ENCODE measurements at places on chromosomes 6 and 20.

DNA sequence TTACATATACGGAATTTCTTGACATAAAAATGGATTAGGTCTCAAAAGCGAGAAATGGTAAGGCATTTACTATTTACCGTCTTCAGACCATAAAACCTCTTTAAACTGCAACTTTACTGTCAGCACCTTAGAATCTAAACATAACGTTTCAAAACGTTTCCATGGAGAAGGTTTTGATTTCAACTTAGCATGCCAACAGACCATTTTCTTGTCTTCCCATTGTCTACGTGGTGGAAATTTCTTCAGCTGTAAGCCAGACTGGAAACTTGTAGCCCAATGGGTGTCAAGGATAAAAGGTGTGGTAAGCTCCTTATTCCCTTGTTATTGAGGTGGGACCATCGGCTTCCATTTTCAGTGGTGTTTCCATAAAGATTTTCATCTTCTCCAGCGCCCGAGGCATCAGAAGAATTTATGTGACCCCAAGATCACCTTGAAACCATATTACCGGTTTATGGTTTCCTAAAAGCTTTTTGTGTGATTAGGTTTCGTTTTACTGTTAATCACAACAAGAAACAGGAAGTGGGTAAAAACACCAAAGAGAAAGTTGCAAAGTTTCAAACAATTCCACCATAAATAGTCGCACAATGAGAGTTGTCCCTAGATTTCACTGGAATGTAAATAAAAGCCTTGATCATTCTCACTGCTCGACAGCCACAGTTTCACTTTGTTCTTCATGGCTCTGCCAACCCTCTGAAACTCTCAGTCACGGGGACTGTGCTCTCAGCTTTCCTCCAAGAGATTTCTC lies 63.0 kb upstream of the CD2AP start:
- ATAC-seq: peak; percentile 33

DNA sequence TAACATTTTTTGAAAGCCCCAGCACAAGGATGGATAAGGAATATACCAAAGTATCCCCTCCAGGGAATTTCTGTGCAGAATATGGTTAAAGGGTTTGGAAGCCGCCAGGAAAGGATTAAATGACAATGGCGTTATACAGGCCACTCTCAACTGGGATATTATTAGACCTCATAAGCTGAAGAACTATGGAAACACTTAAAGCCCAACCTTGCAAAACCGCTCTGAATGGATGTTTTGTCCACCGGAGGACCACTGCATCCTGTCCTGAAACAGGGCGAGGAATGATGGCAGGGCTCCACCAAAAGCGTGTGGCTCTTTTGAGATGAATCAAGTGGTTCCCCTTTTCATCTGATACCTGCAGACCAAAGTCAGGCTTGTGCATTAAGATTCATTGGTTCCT lies 32.4 kb downstream of the NFATC2 start:
- no peak for ATAC-seq

DNA sequence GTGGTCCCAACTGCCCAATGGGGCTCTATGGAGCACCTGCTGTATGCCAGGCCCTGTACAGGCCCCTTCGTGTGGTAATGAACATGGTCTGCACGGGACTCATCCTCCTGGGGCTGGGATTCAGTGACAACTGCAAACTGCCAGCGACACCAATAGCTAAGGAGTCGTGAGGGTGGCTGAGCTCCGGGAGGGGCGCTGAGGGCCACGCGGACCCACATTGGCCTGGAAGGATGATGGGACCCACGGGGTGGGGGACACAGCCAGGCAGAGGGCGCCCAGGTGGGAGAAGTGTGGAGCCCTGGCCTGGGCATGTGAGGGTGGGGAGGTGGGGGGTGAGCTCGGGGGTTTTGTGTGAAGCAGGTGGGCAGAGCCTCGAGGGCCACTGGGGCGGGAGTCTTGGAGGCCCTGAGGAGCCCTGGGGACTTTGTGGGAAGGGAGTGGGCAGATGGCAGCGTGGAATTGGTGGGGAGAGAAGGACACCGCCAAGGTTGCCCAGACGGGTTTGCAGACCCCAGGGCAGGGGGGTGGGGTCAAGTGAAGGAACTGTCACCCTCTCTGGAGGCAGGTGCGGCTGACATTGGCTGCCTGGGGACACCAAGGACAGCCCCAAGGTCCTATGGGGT lies 22.5 kb downstream of the GATA5 start:
- ATAC-seq: no peak

DNA sequence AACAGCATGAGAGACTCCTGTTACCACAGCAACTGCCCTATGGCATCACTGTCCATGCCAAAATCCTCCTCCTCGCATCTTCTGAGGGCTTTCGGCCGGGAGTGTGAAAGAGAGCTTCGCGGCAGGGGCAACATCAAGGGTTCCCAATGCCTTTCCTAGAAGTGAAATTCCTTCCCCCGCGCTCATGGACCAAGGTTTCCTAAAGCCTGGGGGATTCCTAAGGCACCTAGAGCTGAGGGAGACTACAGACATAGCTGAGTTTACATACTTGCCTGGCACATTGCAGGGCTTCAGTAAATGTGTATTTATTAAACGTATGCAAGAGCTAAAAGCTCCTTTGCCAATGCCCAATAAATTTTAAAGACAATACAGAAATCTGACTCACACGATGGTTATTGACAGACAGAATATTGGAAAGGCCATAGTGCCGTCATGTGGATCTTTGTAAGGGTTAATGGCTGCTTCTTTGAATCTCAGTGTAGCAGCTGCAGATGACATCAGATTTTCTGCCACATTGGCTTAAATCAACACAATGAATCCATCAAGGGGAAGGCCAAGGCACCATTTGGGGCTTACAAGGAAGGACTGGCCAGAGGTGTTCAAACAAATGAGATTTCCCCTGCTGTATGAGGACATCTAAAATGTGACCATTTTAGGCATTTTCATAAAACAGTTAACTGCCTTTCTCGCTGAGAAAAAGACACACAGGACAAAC lies 281.2 kb upstream of the JARID2 start:
- no peak for ATAC-seq

GRCh38 chr6:109660526-109661320 lies 30.3 kb downstream of the AK9 start:
- ATAC-seq: peak; percentile 32

- ATAC-seq: no peak
Measured at GRCh38 chr6:137349856-137350830, 131.0 kb upstream of the IFNGR1 start.

- ATAC-seq: no peak
Measured at GRCh38 chr20:45892049-45892825, 1.1 kb downstream of the CTSA start.

- no peak for ATAC-seq
Measured at GRCh38 chr6:37127961-37128862, 41.7 kb upstream of the PIM1 start.

Measured in activated CD4-positive, CD25-positive, alpha-beta regulatory T cell treated with anti-CD3 and anti-CD28 coated beads, Interleukin-2, amount 50 U/mL, for 24 hours (primary cell).